GDM1 (cell line): ENCODE measurements at places on chromosomes 11 and 22.

- DNase-seq: no peak
Observed at GRCh38 chr22:40007853-40008710, 13.3 kb downstream of the FAM83F start.

DNA sequence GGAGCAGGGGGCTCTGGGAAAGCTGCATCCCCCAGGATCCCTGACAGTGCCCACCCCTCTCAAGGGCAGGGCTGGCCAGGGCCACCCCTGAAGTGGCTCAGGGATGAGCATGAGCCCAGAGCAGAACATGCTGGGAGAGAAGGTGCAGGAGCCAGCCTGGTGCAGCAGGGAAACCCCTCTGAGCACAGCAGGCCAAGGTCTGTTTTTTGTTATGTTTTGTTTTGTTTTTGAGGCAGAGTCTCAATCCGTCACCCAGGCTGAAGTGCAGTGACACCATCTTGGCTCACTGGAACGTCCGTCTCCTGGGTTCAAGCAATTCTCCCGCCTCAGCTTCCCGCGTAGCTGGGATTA, 792 bp upstream of the SBF1 start:
- DNase-seq: no peak

DNA sequence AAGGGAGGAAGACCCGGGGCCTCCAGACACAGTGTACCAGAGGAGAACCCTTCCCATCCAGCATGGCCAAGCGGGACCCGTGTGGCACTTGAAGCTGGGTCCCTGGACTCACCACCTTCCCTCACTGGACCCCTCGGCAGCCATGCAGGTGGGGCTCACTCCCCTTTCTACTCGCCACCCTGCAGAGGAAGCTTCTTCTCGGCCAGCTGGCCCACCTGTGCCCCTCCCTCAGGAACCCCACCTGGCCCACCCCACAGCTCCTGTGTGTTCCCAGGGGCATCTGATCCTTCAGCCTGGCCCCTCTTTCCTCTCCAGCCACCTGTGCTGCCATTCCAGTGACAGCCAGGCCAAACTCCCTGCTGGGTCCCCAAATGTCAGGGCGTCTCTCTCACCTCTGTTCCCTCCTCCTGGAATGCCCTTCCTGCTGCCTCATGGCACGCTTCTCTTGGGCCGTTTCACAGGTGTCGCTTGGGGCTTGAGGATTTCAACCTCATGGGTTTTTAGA, 38.0 kb downstream of the IGF2 start:
- no peak for DNase-seq

- DNase-seq: no peak
Observed at GRCh38 chr11:62804310-62805075, 747 bp downstream of the NXF1 start.

- no peak for DNase-seq
Observed at GRCh38 chr11:123195188-123196059, at the start of gene CLMP. TSS of gene CLMP (minus strand) at chr11:123195248. CDS start at chr11:123194940, 308 bp downstream.

- no peak for DNase-seq
Observed at GRCh38 chr11:64858467-64859263, 14.2 kb upstream of the CDC42BPG start.

- no peak for DNase-seq
Observed at GRCh38 chr11:117855912-117856651, 20.4 kb downstream of the FXYD6 start.

- DNase-seq: no peak
Observed at GRCh38 chr22:45826520-45826919, 150.4 kb downstream of the WNT7B start.

DNA sequence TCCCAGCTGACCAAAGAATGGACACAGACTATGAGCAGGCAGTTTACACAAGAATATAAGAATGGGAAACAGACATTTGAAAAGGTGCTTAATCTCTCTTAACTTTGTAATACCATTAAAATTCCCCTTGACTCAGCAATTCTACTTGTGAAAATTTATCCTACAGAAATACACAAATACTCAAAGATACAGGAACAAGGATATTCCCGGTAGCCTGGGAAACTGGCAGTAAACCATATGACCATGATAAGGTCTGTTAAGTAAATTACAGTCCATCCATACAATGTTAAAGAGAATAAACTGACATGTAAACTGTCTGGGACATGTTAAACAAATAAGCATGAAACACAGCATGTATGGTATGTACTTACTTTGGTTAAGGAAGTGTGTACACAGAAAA, 8.7 kb upstream of the MTFP1 start:
- DNase-seq: no peak

DNA sequence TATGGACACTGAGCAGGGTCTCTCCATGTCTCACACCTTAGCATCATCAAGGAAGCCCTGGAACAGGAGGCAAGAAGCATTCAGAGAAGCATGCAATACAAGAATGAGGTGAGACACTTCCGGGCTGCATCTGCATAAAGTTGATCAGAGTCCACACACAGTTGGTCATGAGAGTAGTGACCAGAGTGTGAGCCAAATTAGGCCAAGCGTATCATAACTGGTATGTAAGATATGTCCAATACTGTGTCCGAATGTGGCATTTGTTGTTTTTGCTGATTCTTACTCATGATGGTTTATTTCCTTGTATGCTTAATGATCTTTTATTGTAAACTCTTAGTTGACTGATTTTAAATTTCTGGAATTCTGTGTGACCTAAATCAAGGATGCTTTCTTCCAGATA, 315.7 kb downstream of the INSC start:
- DNase-seq: no peak

GRCh38 chr22:31276426-31277167, 15.7 kb downstream of the PIK3IP1 start:
- no peak for DNase-seq
